ENCODE measurements at places on chromosomes 2 and 18.

- no peaks in the 10 kb centered on the region for H3K36me3 ChIP-seq
- H3K27ac ChIP-seq = no peak overlapping the region
- H3K4me1 ChIP-seq = peaks cover 9% of the 10 kb centered on the region
Measured at GRCh38 chr2:189178054-189178453, 1.5 kb downstream of the COL5A2 start.

DNA sequence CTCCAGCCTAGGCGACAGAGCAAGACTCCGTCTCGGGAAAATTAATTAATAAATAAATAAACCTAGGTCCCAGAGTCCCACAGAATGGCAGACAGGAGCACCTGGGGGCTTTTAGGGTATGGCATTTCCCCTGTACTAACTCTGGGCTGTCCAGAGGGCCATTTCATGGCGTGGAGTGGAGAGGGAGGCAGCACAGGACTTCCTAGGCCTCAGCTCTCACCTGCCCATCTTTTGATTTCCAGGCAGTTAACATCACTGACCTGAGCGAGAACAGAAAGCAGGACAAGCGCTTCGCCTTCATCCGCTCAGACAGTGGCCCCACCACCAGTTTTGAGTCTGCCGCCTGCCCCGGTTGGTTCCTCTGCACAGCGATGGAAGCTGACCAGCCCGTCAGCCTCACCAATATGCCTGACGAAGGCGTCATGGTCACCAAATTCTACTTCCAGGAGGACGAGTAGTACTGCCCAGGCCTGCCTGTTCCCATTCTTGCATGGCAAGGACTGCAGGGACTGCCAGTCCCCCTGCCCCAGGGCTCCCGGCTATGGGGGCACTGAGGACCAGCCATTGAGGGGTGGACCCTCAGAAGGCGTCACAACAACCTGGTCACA lies 5.1 kb downstream of the IL1RN start:
- H3K4me1 ChIP-seq = peaks cover 12% of the 10 kb centered on the region
- no peaks in the 10 kb centered on the region for H3K36me3 ChIP-seq
- no peak overlapping the region for H3K27ac ChIP-seq
- DNase-seq = no peak
- no peaks in the 10 kb centered on the region for H3K27me3 ChIP-seq

- DNase-seq = no peak
- peaks cover 4% of the 10 kb centered on the region for H3K27me3 ChIP-seq
- H3K4me3 ChIP-seq = no peak overlapping the region
- no peak overlapping the region for H3K27ac ChIP-seq
Measured at GRCh38 chr18:25510096-25510495, 158.1 kb upstream of the ZNF521 start.

DNA sequence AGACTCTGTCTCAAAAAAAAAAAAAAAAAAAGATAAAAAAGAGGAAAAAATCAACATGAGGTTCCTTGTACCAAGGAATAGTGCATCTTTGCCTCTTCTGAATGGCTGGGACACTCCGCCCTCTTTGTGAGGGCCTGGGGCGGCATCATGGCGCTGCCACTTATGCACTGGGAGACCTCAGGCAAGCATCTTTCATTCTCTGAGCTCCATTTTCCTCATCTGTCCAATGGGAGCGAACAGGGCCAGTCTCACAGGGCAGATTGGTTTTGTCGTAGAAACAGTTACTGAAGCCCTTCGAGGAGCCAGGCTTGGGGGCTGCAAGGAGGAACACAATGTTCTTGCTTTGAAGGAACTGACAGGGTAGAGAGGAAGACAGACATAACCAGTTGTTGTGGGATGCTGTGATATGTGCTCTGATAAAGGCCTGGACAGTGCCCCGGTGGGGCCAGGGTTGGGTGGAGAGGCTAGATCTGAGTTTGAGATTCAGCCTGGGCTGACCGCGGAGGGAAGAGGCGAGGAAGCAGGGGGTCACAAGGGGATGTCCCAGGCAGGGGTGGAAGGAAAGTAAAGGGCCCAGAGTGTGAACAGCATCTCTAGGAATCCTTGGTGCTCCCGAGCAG lies 14.1 kb downstream of the ZFP36L2 start:
- H3K36me3 ChIP-seq = no peaks in the 10 kb centered on the region
- no peaks in the 10 kb centered on the region for H3K27me3 ChIP-seq
- no peak overlapping the region for H3K4me3 ChIP-seq
- no peak for DNase-seq
- H3K27ac ChIP-seq = no peak overlapping the region

DNA sequence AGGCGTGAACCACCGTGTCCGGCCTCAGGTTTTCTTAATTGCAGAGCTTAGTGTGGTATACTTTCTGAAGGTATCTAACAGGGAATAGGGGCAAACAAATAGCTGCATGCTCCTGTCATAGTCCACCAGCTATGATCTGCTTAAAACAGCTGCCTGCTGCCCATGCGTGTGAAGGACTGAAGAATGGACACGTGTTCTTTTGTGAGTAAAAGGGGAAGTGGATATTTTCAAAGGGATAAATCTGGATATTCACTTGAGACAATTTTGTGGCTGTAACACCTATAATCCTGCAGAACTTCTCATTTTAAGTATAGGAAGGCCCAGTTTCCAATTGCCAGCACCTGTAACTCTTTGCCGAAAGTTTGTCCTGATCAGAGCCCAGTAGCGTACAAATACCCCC lies 44.7 kb downstream of the TRPM8 start:
- no peak overlapping the region for H3K27ac ChIP-seq
- no peak overlapping the region for H3K4me3 ChIP-seq
- H3K36me3 ChIP-seq = no peaks in the 10 kb centered on the region
- no peaks in the 10 kb centered on the region for H3K4me1 ChIP-seq

DNA sequence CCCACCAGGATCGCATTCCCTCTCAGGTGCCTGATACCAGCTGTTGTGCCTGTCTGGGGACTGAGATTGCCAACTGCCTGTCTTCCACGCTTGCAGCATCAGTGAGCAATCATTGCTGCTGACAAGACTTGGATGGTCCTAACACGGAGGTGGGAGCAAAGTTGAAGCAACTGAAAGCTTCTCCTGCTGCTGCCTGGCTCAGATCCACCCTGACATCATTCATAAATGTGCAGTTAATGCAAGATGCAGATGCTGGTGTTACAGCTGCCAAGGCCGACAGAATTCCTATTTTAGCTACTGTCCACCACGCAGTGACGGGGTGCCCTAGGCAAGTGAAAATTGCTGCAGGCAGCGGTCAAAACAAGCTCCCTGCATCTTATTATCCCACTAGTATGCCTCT lies 131.4 kb downstream of the VWC2L start:
- H3K4me1 ChIP-seq = peaks cover 1% of the 10 kb centered on the region
- no peak overlapping the region for H3K27ac ChIP-seq
- no peak overlapping the region for H3K4me3 ChIP-seq
- no peak for DNase-seq

DNA sequence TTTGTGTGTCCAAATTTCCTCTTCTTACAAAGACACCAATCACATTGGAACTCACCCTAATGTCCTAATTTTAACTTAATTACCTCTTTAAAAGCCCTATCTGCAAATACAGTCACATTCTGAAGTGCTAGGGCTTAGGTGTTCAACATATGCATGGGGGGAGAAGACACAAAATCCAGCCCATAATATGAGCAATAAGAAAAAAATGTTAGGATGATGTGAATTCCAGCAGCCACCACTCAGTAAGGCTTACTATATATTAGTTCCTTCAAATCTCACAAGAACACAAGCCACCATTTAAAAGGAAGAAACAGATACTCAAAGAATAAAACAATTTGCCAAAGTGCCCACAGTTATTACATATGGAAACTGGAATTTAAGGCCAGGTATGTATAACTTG lies 285.7 kb downstream of the EPHA4 start:
- no peak overlapping the region for H3K4me3 ChIP-seq
- H3K36me3 ChIP-seq = no peaks in the 10 kb centered on the region
- H3K4me1 ChIP-seq = no peaks in the 10 kb centered on the region
- no peak for DNase-seq

GRCh38 chr18:58792086-58792485 lies 72.6 kb upstream of the ZNF532 start:
- H3K27ac ChIP-seq = no peak overlapping the region
- peaks cover 40% of the 10 kb centered on the region for H3K27me3 ChIP-seq
- H3K4me1 ChIP-seq = no peaks in the 10 kb centered on the region
- H3K36me3 ChIP-seq = no peaks in the 10 kb centered on the region
- H3K4me3 ChIP-seq = no peak overlapping the region
- no peak for DNase-seq

Measured in activated naive CD8-positive, alpha-beta T cell treated with anti-CD3 and anti-CD28 coated beads for 36 hours (primary cell).